ENCODE measurements at places on chromosomes 6 and 20.
A peak's percentile ranks its signal among the peaks of the same experiment; 100 is the strongest.

DNA sequence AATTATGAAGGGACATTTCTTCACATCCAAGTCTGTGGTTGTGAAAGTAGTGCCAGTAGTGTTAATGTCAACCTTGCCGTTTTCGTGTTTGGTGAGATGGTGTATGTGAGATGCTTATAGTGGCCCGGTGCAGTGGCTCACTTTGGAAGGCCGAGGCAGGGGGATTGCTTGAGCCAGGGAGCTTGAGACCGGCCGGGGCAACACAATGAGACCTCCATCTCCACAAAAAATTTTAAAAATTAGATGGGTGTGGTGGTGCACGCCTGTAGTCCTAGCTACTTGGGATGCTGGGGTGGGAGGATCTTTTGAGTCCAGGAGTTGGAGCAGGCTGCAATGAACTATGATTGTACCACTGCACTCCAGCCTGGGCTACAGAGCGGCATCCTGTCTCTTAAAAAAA is 37.4 kb downstream of the PNLDC1 start:
- no peak for DNase-seq

- DNase-seq, result no peak
Observed at GRCh38 chr20:50722424-50723155, 8.8 kb upstream of the PARD6B start.

GRCh38 chr6:129516787-129517186 is 193.2 kb downstream of the ARHGAP18 start:
- DNase-seq, result no peak

DNA sequence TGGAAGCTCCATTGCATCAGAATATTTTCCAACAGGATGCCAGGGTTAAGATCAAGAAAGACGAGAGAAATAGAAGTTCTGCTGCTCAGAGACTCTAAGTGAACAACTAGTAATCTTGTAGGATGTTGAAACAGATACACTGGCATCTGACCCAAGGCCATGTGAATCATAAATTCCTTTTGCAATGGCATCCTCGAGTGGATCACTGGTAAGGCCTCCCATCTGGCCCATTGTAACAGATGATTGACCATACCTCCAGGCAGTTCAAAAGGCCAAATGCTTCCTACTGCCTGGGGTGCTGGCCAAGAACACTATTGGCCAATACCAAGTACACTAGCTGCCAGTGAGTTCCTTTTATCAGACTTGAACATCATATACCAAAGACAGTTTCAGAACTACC is 9.9 kb upstream of the SLC17A3 start:
- DNase-seq, result peak; percentile 93

GRCh38 chr6:121451250-121451649 is 15.8 kb downstream of the GJA1 start:
- DNase-seq, result no peak

GRCh38 chr6:27375613-27376079 is 12.9 kb upstream of the ZNF391 start:
- no peak for DNase-seq
